ENCODE measurements at places on chromosomes 12 and 14.

GRCh38 chr14:104752423-104752734, 568 bp upstream of the SIVA1 start:
- no peak for DNase-seq

- peak; percentile 55 for DNase-seq
Measured at GRCh38 chr14:21063479-21063878, 5.9 kb downstream of the RNASE8 start.

DNA sequence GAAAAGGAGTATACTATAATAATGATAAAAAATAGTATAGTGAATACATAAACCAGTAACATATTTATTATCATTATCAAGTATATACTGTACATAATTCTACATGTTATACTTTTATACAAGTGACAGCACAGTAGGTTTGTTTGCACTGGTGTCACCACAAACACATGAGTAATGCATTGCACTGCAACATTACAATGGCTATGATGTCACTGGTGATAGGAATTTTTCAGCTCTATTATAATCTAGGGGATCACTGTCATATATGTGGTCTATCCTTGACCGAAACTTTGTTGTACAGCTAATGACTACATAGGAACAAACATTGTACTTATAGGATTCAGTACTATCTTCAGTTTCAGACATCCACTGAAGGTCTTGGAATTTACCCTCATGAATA, 165.8 kb upstream of the SYT1 start:
- DNase-seq: peak; percentile 48

DNA sequence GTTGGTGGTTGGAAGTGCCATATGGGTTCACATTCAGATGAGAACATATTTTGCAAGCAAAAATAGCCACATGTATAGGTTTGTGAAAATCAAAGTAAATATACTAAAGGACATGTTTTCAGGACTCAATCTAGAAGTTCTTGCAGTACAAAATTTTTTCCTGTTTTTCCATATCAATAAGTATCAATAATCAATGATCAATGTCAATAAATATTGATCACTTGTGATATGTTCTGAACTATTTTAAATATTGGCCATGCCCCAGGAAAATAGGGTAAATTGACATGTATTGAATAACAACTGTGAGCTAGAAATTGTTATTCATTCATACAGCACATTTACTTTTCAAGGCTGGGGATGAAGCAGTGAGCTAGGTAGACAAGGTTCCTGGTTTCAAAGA, 24.3 kb downstream of the ALG10 start:
- DNase-seq: no peak

DNA sequence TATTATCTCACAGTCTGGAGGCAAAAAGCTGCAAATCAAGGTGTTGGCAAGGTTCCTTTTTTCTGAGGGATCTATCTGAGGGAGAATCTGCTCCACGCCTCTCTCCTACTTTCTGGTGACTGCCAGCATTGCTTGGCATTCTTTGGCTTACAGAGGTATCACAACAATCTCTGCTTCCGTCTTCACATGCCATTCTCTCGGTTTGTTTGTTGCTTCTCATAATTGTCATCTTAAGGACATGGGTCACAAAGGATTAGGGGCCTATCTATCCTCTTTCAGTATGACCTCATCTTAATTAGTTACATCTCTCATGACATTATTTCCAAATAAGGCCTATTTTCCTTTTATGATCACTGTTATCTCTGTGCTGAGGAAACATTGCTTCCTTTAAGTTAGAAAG, 345.0 kb downstream of the FOXG1 start:
- DNase-seq: no peak

DNA sequence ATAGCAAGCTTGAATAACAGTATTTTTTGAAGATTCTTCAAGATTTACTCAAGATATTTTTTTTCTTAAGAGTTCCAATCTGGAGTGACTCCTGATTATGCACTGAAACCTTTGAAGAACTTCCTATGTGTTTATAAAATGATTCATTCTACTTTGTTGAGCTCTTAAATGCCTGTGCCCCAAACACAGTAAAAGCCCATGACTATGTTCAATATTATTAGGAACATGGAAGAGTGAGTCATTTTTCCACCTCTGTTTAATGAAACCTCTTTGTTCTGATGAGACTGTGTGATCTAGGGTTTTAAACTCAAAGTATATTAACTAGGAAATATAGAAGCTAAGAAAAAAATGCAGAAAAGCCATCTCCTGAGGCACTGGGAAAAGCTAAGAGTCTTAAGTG, 415.0 kb upstream of the FBXO33 start:
- DNase-seq: no peak

DNA sequence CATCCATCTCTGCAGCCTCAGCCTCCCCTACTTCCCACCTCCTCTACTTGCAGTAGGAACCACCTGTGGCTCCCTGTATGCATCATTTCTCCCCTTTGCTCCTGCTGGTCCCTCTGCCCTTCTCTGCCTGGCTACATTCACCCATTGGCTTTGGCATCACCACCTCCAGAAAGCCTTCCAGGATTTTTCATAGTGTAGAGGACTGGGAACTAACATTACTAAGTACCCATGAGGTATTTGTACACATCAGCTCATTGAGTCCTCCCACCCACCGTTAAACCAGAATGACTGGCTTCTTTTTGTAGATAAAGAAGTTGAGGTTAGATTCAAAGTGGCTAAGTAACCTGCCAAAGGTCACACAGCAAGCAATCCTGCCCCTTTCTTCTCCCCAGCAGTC, 17.1 kb downstream of the SYNE3 start:
- no peak for DNase-seq

- DNase-seq: peak; percentile 71
Measured at GRCh38 chr14:64303471-64303917, 9.3 kb upstream of the ESR2 start.

DNA sequence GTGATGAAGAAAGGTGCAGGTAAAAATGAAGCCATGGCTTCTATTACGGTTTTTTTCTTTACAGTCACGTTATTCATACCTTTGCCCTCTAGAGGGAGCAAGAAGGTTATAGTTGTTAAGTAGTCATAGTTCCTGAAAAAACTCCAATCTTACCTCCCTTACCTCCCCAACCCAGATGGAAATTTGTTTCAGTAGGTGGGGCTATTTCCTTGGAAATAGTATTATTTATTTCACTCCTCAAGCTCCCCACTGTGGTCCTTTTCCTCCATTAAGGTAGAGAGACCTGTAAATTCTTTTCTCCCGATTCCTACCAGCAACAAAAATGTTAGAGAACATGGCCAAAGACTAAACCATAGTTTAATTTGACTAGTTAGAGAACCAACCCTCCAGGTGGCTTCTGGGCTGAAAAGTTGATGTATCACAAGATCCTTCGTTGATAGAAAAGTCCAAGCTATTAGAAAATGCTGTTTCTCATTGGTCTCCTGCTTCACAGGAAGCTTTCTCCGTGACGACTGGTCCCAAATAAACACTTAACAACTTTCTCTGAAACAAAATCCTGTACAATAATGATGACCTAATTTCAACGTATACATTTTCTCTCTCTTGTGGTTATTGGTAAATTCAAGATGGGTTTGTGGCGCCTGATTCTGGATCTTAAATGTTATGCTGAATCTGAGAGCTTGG, 43.5 kb downstream of the TMX1 start:
- peak; percentile 88 for DNase-seq

DNA sequence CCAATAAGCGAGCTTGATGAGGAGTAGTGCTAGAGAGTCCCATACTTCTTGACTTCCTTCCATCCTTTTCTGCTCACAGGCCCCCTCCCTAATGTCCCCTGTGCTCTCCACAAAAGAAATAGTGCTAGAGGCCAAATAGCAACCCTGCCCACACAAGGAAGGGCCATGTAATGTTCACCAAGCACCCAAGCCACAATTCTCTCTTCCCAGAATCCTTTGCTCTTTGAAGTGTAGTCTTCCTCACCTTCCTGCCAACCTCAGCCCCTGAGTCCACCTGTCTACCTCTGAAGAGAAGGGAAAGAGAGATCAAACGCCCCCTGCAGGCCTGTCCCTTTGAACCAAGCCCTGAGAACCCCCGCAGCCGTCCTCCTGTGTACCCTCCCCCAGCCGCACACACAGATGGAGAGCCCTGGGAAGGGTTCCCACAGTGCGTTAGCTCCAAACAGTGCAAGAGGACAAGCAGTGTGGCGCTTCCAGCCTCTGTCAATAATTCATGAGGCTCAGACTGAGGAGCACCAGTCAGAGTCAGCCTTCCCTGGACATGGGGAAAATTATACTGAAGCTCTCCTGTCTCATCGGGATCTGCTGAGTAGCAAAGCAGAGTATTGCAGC, 1.9 kb upstream of the DHRS4 start:
- no peak for DNase-seq

DNA sequence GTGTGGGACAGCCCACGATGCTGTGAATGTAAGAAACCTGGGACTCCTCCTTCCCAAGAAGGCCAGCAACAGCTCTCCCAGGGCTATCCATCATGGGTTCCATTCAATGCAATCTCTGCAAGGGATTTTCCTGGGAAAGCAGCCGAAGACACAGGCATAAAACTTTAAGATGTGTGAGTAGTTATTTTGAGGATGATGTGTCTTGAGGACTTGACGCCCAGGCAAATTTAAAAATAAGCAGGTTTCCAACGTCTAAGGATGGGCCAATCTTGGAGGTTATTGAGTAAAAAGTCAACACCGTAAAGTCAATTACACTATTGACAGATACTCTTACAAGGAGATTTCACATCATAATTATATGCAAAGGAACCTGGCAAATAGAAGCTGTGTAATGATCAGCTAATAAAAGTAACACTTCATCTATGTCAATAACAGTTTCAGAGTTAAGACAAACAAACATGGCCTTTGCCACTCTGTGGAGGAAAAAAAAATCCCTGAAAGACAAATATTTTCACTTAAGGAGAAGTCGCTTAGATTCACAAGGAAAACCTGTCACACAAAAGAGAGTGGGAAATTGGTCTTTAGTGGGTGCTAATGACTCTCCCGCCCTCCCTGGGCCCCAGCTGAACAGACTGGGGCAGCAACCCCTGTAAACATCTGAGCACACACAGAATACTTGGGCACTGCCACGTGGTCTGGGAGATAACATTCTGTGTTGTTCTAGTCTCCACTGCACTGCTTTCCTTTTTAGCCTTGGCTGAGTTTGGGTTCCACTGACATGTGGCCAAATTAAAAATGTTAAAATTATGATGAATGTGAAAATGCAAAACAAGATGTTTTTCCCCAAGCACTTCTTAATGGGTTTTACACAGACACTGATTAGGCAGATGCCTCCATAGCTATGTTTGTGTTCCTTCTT, 240.9 kb downstream of the FOXN3 start:
- no peak for DNase-seq

DNA sequence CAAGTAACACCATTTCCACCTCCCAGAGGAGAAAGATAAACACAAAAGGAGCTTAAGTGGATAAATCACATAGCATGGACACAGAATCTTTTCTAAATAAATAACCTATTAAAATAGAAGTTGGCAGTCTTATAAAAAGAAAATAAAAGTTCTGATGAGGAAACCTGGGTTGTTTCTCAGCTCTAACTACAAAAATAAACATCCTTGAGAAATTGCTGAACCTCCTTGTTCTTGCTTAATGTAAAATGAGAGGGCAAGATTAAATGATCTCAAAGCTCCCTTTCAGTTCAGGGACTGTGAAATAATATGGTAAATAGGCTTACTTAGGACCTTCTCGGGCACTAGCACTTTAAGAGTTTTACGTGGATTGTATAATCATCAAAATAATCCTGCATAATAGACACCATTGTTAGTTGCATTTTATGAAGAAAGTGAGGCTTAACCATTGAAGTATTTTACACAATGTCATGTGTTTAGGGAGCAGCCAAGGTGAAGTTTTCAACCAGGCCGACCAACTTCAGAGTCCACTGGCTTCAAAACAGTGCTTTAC, 214.0 kb upstream of the NOVA1 start:
- no peak for DNase-seq

DNA sequence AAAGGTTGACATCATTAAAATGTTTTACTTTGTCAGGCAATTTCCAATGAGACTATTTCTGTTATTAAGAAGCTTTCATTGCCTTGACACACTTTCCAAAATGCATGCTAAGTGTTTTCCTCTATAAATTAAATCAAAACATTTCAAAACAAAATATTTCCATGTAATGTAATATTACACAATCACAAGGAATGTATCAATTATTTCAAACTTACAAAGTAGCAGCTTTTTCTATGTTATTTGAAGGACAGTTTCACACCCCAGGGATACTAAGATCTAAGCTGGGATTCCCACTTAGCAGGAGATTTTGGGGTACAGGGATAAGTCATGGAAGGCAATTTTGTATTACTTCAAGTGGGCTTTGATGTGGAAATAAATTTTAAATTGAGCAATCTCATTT, 144.9 kb downstream of the FOXG1 start:
- DNase-seq: no peak

DNA sequence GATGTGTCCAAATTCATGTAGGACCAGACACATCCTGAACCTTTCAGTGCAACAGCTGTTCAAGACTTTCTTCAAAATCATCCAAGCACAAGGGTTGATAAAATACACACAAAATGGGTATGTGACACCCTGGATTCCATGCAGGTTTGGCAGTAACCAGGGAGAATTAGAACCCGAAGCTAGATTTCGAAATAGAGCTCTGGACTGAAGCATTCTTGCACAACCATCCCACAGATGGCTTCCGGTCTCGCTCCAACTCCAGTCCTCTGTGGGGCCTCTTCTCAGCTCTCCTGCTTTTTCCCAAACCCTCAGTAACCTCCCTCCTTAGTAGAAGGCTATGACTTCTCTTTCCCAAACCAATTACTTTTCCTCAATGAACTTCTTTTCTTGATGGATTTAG, 171.3 kb downstream of the TTC7B start:
- peak; percentile 80 for DNase-seq

DNA sequence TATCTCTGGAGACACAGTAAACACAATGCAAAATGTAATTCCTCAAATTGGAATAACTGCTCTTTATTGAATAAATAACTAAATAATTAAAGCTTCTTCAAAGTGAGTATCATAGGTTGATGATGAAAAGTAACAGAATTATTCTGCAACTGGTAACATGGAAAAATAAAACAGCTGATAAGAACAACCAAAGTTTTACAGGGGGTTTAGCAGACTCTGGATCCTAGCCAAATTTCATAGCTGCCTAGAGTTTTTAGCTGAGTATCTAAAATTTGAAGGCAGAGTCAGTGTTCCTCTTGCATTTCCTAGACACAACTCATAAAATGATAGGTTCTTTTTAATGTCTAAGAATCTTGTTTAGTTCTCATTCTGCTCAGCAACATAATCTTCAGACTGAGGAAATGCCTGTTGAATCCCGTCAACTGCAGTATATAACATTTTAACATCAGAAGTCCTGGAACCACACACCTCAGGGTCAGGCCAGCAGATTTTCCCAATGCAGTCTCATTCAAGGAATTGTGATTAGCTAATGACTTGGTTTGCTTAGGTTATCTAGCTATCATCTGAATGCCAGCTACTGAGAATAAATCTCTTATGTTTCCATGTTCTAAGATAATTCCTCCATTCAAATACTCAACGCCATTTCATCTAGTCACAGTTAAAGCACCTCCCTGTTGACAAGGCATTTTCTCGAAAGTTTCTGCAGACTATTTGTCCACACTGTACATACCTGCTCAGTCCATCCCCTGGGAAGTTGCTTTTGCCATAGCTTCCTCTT, 411.6 kb downstream of the BCAT1 start:
- DNase-seq: no peak

- no peak for DNase-seq
Measured at GRCh38 chr12:81222846-81223592, 145.1 kb downstream of the ACSS3 start.
